ENCODE measurements at places on chromosomes 13 and 19. TPM values are rescaled to one million over a fixed set of nuclear protein-coding genes. Genes with fewer than 3 reads are reported as not detected.

GNA15 gene
- total RNA-seq = 3.9 TPM

ZNF793 gene
- total RNA-seq = 3.9 TPM

- H3K27ac ChIP-seq = no peak overlapping the region
- no peaks in the 10 kb centered on the region for H3K36me3 ChIP-seq
- no peak for DNase-seq
- H3K4me1 ChIP-seq = no peaks in the 10 kb centered on the region
Observed at GRCh38 chr19:46159418-46160232, 11.6 kb downstream of the IGFL2 start.

GRCh38 chr13:41546372-41547190 lies 89.2 kb downstream of the RGCC start:
- H3K4me3 ChIP-seq = no peak overlapping the region
- H3K4me1 ChIP-seq = no peaks in the 10 kb centered on the region
- no peak overlapping the region for H3K27ac ChIP-seq
- no peaks in the 10 kb centered on the region for H3K36me3 ChIP-seq
- DNase-seq = no peak

DNA sequence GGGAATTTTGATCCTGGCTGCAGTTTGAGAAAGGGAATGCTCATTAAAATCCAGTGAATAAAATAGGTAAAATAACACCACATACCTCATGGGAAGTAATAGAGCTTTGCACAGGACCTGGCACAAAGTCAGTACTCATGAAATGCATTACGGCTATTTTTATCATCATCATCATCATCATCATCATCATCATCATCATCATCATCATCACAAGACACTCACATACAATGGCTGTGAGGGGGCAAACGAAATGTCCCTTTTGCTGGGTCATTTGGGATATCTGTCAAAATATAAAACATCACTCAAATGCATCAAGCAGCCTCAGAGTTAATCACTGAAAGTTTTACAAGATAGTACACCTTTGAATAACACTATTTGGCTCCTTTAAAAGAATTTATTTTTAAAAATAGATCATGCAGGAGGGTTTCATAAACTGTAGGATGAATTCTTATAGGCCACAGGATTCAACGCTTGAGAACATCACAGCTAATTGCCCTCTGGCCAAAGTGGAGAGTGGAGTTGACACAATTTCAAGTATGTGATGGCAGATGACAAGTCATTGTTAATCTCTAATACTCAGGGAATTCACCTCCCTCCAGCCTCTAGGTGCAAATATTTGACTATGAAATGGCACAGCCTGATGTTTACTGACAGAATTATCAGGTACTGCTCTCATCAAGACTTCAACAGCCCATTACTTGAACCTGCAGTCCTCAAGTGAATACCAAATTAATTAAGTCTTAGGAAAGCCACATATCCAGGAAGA lies 14.2 kb upstream of the ZNF599 start:
- no peaks in the 10 kb centered on the region for H3K27me3 ChIP-seq
- no peaks in the 10 kb centered on the region for H3K36me3 ChIP-seq
- H3K27ac ChIP-seq = no peak overlapping the region
- no peaks in the 10 kb centered on the region for H3K4me1 ChIP-seq
- DNase-seq = no peak

- H3K4me3 ChIP-seq = no peak overlapping the region
- H3K4me1 ChIP-seq = peaks cover 7% of the 10 kb centered on the region
- H3K27me3 ChIP-seq = no peaks in the 10 kb centered on the region
Observed at GRCh38 chr13:43883631-43884030, 3.9 kb downstream of the LACC1 start.
